Astrocyte of the hippocampus (primary cell): ENCODE measurements at places on chromosomes 7 and 10.

DNA sequence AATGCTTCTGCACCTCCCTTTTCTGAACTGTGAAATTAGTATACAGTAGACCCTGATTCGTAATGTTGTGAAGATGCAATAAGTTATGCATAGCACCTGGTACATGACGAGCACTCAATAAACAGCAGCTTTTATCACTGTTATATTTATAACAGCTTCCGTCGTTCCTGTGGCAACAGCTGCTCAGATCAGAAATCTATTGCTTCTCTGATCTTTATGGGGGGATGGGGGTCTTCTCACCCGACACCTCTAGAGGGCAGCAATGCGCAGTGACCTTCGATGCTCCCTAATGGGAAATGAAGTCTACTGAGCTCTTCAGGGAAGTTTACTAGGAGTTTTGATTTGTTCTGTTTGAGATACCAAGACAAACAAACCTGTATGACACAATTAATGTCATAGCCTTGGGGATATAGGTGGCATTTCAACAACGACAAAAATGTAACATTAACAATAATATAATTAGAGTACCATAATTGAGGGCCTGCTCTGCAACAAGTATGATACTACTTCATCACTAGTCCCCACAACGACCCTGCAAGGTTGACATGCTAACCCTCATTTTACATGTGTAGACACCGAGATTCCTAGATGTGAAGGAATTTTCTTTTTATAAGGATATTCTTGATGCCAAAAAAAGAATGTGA is 289.6 kb downstream of the SFMBT2 start:
- DNase-seq: peak; percentile 58

GRCh38 chr7:70940597-70940996 is 191.3 kb upstream of the GALNT17 start:
- DNase-seq: no peak

GRCh38 chr10:107814865-107815487 is 650.5 kb upstream of the SORCS1 start:
- DNase-seq: peak; percentile 64

DNA sequence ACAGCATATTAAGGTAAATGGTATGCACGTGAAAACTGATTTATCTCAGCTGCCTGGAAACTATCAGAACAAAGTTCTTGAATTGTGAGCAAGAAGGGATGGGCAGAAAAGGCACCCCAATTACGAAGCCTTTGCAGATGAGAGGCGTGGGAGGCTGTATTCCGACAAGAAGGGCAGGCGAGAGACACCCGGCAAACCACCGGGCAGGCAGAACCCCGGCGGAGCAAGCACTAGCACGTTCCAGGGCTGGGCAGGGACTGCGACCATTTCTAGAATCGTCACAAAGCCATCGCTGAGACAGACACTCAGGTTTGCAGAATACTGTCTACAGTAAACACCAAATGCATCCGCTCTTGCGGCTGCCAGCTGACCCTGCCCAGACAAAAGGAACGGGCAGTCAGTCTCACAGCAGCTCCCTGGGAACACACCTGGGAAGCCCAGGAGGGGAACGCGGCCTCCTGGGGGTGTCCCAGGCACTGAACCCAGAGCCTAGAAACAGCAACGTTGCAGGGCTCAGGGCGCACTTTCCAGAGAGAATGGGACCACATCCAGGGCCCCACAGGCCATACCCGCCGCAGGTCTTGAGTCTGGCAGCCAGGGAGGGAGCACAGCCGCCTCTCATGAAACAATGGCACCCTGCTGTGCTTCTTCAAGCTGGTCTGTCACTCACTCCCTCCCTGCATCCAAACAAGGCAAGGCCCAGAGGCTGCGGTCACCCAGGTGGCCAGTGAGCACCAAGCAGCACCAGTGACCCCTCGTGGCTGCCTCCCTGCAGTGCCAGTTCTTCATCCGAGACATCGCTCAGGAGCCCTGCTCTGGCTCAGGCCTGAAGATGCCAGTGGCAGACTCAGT is 261.9 kb downstream of the PTPRN2 start:
- DNase-seq: peak; percentile 87

- no peak for DNase-seq
Measured at GRCh38 chr10:48813291-48813690, 126.3 kb downstream of the LRRC18 start.

- peak; percentile 17 for DNase-seq
Measured at GRCh38 chr7:78232806-78233205, 434.2 kb downstream of the PHTF2 start.

DNA sequence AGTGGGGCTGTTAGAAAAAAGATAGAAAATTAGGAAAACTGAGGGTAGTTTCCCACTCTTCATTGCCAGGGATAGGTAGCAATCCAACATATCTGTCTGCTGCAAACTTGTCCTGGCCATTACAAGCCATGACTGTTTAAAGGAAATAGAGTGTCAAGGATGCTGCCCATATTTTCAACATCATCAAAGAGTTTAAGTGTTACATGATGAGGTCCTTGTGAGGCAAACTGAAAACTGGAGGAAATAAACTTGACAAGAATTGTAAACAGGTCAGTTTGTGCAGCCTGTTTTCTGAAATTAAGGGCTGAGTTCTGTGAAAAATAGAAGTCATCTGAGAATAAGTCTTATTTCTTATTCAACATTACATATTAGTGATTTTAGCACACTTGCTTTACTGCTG is 78.0 kb downstream of the VWDE start:
- DNase-seq: no peak

- no peak for DNase-seq
Measured at GRCh38 chr10:3295582-3296151, 123.1 kb upstream of the PITRM1 start.
